IPS DF 6.9 (cell line): ENCODE measurements at places on chromosomes 13 and 19.
A peak's percentile ranks its signal among the peaks of the same experiment; 100 is the strongest.

GRCh38 chr19:35397064-35397463, 26.2 kb downstream of the GPR42 start:
- DNase-seq: no peak

DNA sequence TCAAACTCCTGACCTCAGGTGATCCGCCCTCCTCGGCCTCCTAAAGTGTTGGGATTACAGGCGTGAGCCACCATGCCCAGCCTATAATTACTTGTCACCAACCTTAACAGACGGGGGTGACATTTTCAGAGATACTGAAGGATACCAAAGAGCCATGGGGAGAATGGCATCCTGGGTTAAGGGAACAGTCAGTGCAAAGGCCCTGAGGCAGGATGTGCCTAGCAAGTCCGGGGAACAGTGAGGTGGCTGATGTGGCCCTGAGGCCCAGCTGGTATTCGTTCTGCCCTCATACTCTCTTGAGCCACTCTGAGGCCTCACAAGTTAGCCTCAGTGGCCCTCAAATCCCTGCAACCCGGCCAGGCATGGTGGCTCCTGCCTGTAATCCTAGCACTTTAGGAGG, 15.0 kb upstream of the ANGPTL8 start:
- no peak for DNase-seq

DNA sequence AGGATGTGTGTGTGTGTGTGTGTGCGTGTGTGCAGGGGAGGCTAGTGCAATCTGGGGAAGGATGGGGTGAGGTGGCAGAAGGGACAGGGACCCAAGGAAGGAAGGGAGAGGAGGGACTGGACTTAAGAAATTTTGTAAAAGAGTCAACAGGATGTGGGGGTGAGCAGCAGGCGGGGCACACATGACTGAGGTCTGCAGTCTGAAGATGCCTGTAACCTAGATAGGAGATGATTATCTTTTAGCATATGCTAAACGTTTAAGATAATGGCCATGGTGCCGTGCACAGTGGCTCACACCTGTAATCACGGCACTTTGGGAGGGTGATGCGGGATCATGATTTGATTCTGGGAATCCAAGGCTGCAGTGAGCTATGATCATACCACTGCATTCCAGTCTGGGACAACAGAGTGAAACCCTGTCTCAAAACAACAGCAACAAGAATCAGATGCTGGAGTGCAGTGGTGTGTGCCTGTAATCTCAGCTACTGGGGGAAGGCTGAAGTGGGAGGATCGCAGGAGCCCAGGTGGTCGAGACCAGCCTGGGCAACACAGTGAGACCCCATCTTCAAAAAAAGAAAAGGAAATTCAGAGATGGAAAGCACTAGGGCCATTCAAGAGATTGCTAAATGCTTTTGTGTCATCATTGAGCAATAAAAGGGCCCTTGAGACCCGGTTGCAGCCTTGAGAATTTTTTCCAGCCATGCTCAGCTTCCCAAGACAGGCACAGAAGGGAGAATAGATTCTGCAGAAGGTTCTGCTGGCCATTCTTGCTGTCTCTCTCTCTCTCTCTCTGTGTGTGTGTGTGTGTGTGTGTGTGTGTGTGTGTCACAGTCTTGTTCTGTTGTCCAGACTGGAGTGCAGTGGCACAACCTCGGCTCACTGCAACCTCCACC, 3.8 kb upstream of the ZNF414 start:
- no peak for DNase-seq

DNA sequence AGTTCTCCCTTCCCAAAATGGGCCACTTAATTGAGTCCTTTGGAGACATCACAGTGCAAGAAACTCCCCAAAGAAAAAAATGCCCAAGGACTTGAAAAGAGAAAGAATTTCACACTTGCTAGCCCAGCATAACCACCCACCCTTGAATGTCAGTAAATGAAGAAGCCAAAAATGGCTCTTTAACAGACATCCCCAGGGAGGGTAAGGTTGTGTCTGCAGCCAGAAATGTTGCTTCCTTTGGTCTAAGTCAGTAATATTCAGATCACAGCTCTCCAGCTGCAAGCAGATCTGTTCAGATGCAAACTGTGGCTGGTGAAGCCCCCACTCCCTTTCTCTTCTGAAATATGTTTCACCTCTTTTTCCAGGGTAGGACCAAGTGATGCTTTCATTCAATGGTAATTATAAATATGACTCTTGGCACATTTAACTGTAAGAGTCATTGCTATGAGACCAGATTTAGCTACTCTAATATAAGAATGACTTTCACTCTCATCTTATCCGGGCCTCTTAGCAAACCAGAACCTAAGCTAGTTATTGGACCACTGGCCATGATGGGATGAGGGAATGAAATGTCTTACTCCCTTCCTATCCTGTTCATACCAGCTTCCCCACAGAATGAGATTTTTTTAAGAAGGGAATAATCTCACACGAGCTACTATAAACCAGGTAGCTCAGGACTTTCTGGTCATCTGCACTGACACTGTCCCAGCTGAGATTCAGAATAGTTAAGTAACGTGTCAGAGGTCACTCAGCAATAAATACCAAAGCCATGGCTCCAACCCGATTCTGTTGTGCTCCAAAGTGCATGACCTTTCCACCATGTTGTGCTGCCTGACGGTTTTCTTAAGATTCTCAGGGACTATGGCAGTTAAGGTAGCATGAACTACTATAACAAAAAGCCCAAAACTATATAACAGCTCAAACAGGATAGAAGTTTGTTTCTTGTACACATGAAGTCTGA, 234.1 kb downstream of the FOXO1 start:
- no peak for DNase-seq

DNA sequence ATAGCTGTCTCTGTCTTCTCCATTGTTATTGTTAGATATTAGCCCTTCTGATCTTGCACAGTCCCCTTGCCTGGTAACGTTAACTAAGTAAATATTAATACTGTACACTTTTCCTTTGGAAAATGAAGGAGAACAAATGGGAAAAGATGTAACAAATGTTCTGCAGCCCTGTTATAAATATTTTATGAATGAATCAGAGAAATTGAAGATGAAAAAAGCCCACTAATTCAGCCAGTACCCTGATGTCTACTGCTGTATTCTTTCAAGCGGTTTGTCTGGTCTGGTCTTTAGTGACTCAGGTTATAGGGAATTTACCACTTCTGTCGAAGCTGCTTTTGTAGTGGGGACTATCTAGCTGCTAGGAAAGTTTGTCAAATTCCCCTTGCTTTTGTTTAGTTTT, 121.0 kb downstream of the COG6 start:
- no peak for DNase-seq

DNA sequence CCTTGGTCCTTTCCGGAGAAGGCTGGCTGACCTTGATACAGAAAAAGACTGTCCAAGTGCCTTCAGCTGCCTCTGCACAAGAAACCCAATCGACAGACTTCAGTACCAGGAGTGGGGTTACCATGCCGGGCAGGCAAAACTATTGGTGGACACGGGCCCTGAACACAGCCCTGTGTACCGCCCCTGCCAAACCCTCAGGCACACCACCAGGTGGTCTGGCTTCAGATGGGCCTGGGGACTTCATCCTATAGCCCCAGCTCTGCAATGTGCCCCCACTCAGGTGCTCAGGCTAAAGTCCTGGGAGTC, 17.5 kb downstream of the TCF3 start:
- DNase-seq: no peak

DNA sequence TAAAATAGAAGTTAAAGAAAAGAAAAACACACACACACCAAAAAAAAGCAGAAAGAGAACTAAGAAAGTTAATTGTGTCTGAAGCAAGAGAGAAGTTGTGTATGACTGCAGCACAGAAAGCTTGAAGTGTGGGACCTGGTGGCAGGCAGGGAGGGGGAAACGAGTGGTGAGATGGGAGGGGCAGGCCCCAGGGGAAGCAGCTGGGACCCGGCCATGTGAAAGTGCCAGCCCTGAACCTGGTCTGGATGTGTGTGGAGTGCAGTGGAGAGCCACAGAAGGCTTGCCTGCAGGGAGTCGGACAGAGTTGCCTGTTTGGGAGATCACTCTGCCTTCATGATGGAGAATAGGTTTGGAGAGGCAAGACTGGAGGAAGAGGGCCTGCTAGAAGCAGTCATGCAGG, 199.0 kb downstream of the GGACT start:
- no peak for DNase-seq

- DNase-seq: peak; percentile 77
Observed at GRCh38 chr19:8526345-8527091, 12.6 kb upstream of the ZNF414 start.
